ENCODE measurements at places on chromosomes 16 and 17.

DNA sequence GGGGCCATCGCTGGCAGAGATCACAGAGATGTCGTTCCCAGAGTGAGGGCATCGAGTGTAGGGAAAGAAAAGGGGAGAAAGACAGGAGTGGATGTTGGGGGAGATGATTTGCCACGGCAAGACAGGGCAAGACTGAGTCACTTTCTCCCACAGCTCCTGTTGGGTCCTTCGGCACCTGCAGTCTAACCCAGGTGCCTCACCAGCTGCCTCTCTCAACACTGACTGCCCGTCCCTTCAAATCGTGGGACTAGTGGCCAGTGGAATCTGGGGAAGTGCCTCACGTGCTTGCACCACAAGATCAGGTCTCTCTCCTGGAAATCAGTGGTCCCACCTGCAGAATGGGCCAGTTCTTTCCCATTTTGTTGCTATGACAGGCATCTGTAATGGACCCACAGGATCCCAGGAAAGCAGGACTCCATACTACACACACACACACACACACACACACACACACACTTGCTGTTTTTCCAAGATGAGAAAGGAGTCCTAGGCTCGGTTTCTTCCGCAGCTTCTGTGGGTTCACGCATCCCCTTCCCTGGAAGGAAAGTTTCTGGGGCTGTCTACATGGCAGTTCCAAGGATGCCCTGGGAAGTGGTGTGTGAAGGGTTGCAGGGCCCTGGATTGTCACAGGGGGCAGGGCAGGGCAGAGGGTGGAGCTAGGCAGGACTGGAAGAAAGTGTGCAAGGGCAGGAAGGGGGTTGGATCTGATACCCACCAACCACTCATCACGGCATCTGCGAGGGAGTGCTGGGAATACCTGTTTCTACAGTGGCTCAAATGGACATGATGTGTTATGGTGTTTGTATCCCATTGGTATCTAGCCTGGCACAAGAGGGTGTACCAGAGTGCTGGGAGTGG is 10.2 kb upstream of the CBX8 start:
- DNase-seq, result no peak

DNA sequence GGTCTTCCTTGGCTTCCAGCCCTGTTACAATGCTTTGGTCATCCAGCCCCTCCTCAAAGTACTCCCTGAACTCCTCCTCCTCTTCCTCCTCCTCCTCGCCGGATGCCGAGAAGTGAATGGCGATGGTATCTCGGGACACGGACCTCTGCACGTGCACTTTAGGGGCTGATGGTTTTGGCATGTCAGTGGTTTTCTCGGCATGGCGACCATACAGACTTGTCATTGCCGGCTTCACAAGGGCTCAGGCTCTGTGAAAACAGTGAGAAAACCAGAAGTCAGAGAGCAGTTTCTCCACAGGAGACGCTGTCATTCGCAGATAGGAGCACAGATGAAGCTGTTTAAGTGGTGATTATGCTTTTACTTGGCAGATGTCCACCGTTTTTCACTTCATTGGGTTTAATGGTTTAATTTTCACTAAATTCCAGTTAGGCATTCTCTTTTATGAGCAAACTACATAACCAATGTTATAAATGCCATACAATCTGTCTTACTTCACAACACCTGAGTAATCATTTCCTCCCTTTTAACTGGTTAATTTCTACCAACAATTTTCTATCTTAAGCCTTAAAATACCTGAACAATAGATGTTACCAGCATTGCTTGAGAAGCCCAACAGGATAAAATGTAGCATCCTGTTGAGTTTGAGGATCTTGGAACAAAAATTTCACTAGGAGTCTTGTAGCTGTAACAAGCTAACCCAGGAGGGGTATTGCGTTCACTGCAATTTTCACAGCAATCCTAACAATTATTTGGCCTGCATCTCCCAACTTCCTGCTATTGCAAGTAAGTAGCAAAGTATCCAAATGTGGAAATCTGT is 48.9 kb downstream of the TEX2 start:
- peak; percentile 53 for DNase-seq

DNA sequence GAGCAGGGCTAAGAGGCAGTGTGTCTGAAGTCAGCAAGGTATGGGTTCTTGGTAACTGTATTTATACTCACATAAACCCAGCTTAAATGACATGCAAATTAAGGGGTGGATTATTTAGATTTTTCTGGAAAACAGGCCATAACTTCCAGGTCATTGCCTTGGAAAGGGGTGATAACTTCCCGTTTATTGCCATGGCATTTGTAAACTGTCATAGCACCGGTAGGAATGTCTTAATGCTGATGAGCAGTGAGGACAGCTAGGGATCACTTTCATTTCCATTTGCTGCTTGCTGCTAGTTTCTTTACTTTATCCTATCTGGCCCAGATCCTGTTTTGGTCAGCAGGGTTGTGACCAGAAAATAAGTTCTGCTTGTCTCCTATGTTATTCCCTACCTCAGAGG is 1336.7 kb downstream of the CDH11 start:
- no peak for DNase-seq

DNA sequence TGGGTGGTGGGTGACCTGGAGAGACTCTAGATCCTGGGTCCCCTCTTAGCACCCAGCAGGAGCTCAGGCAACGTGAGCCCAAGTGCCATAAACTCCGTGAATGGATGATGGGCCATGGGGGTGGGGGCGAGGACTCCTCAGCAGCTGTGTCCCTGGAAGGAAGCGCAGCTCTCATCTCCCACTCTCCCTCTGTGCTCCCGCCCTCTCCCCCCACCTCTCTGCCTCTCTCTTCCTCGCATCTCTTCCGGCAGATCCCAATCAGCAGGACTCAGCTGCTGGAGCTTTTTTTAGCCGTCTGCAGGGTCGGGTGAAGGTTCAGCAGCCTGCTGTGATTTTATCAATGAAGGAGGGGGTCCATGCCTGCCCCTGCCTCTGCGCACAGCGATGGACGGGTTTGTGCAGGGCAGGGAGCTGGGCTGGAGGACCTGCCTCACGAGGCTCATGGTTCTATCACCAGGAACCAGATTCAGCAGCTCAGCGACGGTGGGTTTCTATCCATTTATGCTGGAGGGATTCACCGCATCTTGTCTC is 8.3 kb downstream of the CCR7 start:
- DNase-seq, result no peak

- DNase-seq, result no peak
Measured at GRCh38 chr17:39735882-39736281, 1.9 kb upstream of the GRB7 start.

DNA sequence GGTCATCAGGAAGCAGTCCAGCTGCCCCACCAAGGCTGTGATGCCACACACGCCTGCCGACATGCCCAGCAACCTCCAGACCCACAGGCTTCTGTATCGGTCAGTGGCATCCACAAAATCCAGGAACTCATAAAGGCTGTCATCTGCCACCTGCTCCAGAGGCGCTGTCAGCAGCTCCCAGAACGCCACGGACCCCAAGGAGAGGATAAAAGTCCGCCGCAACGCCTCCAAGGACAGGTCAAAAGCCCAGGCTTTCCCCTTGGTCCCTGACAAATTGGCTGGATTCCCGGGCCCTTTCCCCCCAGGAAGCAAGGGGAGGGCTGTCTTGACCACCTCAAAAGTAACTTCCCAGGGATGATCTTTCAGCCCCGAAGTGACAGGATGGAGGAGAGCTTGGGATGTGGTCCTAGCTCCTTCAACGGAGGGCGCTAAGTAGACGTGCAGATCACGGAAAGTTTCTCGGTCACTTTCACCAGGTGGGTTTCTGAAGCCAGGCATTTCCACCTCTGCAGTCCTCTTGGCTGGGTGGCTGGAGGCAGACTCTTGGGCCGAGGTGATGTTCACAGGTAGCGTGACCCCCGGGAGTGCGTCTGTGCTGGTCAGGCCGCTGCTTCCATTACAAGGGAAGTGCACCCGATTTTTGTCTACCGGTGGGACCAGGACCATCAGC is 854 bp downstream of the MFSD6L start:
- no peak for DNase-seq

DNA sequence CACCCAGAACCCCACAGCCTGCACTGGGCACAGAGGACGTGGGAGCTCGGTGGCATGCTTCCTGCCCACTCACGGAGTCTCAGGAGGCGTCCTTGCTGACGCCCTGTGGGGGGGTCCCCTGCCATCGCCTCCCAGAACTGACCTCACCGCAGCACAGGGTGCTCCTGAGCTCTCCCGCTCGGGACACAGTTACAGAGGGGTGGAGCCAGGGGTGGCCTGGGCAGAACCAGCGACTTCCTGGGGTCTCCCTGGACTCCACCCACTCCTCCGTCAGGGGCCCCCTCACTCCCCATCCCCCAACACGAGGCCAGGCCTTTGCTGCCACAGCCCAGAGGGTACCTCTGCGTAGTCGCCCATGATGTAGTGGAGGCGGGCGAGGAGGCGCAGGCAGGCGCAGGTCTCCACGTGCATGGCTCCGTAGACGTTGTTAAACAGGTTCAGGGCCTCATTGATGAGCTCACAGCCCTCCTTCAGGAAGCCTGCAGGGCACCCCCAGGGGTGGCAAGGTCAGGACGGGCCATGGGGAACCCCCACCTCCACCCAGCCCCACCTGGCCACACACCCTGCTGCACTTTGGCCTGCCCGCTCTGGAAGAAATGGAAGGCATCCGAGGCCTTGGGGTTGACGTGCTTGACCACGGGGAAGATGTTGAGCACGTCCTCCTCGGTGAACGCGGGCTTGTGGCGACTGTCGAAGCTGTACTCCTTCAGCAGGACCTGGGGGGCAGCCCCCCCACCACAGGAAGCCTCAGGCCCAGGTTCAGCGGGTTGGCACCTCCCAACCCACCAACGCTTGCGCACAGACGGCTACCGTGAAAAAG is 17.8 kb downstream of the CLUH start:
- DNase-seq, result no peak

GRCh38 chr17:48528936-48529682 is 1.7 kb downstream of the HOXB1 start:
- DNase-seq, result no peak

- DNase-seq, result peak; percentile 97
Measured at GRCh38 chr17:56833809-56834379, at the start of the genes C17orf67 and DGKE. TSS of gene C17orf67 (minus strand) at chr17:56833920. CDS start at chr17:56815810, 18,110 bp downstream. TSS of gene DGKE (plus strand) at chr17:56834151. CDS start at chr17:56834796, 645 bp downstream.

Measured in fibroblast of skin of scalp (primary cell).